EL (cell line): ENCODE measurements at places on chromosomes 13 and 19.

GRCh38 chr19:35249146-35249847 lies 495 bp downstream of the LSR start:
- no peak for DNase-seq

DNA sequence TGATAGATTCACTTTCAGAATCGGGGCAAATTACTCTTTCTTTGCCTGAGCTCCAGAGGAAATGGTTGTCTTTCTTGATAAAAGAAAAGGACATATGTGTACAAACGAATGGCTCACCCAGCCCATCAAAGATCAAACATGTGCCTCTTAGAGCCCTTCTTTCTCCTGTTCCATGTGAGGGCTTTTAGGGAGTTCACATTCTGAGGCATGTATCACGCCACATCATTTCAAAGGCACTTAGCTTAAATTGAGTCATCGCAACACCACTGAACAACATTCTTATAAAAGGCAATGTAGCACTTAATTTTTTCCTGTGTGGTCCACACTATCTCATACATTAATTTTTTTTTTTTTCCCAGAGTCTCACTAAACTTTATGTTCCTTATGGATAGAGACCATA lies 521.0 kb downstream of the SUCLA2 start:
- DNase-seq, result peak; percentile 93

GRCh38 chr13:104286566-104287290 lies 1220.5 kb upstream of the SLC10A2 start:
- DNase-seq, result no peak

GRCh38 chr19:33291623-33292534 lies 10.5 kb downstream of the CEBPA start:
- DNase-seq, result no peak

GRCh38 chr19:3570606-3571011 lies 2.1 kb upstream of the HMG20B start:
- no peak for DNase-seq

GRCh38 chr13:98972059-98972458 lies 5.8 kb downstream of the DOCK9 start:
- DNase-seq, result no peak
